LNCaP clone FGC (cell line): ENCODE measurements at places on chromosomes 12 and 14.
A peak's percentile ranks its signal among the peaks of the same experiment; 100 is the strongest.

DNA sequence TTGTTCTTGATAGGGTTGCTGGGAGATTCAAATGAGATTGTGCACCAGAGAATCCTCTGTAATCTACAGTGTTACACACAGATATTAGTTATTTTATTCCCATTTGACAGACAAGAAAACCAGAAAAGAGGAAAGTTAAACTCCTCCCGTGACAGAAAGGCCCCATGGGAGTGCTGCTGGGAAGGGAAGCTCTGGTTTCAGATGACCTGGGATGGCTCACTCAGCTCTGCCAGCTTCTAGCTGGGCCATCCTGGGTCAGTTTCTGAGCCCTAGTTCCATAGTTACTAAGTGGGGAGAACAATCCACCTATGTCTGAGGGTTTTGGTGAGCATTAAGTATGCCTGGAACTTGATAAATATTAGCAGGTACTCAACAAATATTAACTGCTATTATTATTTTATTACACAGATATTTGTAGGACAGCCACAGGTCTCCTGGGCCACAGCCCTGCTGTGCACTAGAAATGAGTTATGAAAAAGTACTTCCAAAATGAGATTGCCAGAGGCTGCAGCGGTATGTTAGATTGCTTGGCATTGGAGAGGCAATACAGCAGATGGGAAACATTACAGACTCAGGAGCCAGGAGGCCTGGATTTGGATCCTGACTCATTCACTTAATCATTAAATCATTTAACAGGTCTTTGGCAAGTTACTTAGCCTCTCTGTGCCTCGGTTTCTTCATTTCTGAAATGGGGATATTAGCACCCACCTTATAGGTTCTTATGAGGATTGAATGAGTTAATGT lies 47.1 kb upstream of the STON2 start:
- DNase-seq = no peak

DNA sequence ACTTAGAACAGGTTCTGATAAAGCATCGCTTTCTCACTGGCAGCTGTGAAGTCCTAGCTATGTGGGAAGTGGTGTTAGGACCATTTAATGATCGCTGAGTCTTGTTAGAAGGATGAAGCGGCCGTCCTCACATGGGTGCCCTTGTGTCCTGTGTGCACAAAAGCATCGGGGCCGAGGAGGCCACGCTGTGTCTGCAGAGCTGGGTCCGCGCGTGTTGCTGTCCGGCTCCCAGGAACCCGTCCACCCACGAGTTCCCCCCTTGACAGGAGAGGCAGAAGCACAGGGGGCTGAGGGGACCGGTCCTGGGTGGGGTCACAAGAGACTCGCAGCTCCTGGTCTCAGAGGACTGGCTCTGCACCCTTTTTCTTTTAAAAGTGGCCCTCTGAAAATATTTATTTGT lies 90.4 kb downstream of the ADGRD1 start:
- DNase-seq = no peak

DNA sequence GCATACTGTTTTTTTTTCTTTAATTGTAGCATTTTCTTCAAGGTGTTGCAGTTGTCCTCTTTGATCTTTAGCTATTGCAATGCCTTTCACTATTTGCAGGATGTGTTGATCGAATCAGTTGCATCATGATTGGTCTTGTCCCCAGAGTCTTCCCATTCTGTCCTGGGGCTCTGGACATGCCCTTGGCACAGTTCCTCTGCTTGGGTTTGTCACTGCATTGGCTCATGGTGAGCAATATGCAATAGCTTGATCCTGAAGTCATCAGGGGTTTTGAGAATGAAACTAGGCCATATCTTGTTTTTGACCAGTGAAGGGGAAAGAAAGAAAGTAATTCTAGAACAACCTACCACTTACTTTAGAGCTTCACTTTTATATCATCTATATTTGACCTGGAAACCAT lies 281.5 kb downstream of the TMEM117 start:
- no peak for DNase-seq

- DNase-seq = no peak
Observed at GRCh38 chr12:53496752-53497032, 2.6 kb downstream of the MAP3K12 start.

GRCh38 chr14:58677001-58677400 lies 39.2 kb downstream of the DACT1 start:
- DNase-seq = no peak

GRCh38 chr12:60210756-60211155 lies 614.9 kb downstream of the SLC16A7 start:
- no peak for DNase-seq

GRCh38 chr14:90659156-90659555 lies 157.1 kb downstream of the TTC7B start:
- no peak for DNase-seq

DNA sequence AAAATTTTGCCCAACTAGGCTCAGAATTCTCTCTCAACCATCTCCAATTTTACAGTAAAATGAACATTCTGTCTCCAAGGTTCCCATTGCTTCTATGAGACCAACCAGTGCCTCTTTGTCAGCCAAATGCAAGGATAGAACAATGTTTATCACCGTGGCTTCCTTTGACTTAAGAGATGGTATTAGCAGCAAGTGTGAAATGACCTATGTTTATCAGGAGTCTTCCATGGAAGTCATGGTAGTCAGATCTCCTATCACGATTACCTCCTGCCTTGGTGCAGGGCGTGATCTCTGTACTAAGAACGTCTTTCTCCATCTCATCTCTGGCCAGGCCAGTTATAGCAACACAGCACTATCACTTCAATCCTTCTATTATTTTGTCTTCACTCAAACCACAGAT lies 6.1 kb upstream of the BCL2L14 start:
- DNase-seq = no peak

DNA sequence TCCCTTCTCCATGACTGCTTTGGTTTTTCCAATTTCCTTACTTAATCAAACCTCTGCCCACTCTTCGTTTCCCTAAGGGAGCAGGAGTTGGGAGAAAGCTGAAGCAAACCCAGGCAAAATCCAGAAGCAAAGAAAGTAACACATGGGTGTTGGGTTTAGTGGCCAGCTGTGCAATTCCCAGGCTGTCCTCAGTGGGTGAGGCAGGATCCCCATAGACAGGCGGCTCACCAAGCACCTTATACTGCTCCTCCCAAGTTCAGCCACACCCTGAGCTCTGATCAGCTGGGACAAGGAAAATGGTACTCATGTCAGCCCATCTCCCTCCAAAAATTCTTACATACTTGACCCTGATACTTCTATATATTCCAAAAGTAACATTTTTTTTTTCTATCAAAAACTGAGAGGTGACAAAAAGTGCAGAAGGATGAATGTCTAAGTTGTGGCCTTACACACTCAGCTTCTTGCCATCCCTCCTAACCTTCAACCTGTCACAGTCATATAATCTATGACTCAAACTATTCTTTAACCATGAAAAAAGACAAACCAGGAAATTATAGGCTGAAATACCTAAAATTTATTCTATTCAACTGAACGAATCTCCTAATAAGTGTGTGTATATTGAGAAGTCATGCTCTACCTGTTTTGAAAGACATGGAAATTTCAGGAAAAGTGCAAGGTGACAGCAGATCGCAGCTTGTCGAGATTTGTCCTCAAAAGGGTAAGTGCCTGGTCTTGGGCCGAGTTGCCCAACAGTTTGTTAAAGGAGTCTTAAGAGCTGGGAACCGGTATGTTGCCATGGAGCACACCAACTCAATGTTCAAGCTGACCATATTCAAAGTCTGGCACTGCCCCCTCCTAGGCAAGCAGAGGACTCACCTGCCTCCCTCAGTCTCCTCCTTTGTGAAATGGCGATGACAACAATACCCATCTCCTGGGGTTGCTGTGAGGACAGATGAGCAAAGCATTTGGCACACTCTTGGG lies 17.6 kb upstream of the ZFP36L1 start:
- no peak for DNase-seq

DNA sequence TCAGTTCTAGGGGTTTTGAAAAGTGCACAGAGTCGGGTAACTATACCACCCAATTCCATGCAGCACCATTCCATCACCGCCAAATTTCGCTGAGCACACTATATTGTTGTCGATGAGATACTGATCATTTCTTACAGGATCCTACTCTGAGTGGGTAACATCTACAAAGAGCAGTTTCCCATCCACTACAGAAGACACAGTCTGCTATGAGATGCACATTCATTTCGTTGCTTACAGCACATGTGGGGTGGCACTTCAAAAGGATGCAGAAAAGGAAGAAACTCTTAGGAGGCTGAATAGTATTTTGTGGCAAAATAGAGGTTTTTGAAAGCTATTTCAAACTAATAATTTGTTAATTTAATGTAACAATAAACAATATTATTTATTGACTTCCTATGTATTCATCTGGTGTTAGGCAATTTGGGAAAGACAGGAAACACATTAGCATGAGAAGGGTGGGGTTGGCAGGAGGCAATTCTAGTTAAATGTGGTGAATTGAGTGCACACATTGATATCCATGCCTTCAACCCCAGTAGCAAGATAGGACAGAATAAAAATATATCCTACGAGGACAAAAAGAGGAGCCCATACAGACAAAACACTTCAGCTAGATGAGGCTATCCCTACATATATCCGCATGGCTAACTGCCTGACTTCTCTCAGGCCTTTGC lies 186.8 kb upstream of the PARP11 start:
- no peak for DNase-seq

DNA sequence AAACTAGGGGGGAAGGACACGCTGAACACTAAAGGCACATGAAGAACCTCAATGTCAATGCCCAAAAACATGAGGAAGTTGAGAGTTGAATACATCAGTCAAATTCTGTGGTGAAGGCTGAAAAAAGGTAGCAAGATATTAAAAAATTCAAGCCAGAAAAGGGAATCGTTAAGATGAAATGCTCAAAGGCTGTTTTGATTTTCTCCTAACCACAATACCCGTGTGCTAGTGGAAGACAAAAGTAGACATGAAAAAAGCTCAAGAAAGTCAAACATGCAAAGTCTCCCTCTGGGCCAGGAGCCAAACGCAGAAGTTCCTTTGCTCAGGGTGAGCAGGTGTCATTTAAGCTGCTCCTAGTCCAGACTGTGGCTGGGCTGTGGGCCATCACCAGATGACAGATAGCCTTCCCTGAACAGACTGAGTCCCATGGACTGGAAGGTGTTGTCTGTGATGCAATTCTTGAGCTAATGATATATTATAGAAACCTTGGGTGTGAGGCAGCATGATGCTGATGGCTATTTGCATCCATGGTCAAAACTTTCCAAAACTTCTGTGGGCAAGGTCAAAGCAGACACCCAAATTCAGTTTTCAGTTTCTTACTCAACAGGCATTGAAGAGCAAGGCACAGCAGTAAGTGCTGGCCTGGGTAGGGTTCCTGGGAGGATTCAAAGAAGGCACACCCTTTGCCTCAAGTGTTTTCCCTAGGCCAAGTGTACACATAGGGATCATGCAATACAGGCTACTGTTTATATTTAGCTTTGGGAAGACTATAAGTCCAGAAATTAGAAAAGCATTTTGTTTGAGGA lies 81.6 kb downstream of the MYRFL start:
- no peak for DNase-seq

GRCh38 chr14:29126361-29126760 lies 359.8 kb downstream of the FOXG1 start:
- no peak for DNase-seq

DNA sequence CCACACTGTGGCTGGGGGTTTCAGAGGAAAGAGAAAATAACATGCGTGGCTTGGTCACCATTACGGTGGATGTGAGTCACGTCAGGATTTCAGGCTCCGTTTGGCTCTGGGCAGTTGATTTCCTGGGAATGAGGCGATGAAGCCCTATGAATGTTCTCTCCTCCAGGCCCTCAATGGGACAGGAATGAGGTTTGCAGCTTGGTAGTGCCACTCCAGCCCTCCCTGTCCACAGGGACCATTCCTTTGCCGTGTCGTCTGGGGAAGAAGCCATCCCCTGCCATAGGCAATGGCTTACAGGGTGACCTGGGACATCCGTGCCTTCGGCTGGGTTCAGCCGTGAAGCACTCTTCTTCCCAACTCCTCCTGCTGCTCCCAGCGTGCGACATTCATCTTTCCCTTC lies 95.0 kb downstream of the FBXL14 start:
- no peak for DNase-seq

GRCh38 chr12:13182881-13183280 lies 13.6 kb upstream of the EMP1 start:
- no peak for DNase-seq

GRCh38 chr14:29724991-29725390 lies 202.7 kb downstream of the PRKD1 start:
- DNase-seq = peak; percentile 67

DNA sequence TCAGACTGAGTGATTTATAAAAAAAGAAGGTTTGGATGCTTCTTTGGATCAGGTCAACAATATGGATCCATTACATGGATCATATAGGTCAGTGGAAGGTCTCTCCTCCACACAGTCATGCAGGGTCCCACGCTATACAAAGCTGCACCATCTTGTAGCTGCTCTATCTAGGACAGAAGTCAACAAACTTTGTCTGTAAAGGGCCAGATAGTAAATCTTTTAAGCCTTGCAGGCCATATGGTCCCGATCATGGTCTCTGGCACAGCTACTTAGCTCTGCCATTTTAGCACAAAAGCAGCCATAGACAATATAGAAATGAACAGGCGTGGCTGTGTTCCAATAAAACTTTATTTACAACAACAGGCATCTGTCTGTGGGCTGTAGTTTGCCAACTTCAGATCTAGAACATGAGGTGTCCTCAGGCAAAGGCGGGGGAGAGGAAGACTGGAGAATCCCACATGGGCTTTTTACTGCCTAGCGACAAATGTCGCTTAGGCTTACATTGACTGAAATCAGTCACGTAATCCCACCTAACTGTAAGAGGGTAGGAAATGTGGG lies 36.7 kb downstream of the TMEM233 start:
- DNase-seq = no peak

DNA sequence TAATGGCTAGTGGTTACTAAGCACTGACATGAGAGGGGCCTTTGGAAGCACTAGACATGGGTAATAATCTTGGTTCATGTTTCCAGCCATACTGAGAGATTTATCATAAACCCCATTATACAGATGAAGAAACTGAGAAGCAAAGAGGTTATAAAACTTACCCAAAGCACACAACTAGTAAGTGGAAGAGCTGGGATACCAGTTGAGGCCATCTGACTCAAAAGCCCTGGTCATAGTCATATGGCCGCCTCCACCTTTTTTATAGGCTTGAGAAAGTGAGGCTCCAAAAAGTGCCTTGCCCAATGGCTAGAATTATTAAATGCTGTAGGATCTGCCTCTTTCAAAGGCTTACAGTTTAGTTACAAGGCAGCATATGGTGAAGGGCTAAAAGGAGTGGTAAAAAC lies 944 bp downstream of the TXNRD1 start:
- no peak for DNase-seq
